Activated CD4-positive, alpha-beta T cell treated with anti-CD3 and anti-CD28 coated beads for 4 hours (primary cell): ENCODE measurements at places on chromosomes 7 and 10.

DNA sequence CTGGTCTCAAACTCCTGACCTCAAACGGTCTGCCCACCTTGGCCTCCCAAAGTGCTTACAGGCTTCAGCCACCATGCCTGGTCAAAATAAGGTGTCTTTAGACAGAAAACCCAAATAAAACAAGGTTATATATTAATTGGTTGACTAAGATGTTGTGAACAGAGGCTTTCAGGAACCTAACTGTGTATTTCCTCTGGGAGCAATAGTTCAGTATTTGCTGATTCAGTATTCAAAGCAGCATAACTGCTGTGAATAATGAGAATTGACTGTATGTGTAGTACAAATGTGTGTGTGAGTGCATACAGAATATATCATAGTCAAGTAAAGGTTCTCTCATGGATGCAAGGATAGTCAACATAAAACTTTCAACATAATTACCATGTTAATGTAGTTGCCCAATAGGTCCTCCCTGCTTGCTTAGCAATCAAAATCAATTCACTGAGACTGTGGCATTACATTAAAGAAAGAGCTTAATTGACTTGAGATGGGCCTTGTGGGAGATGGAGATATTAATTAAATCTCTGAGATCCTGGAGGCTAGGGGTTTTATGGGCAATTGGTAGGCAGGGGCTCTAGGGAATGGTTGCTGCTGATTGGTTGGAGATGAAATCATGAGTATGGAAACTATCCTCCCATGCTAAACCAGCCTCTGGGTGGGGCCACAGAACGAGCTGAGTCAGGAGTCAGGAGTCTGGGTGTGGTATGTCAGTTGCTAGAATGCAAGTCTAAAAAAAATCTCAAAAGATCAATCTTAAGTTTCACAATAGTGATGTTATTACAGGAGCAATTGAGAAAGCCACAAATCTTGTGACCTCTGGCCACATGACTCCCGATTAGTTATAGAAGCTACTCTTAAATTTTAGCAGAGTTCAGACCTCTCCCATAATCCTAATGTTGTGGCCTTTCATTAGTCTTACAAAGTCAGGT lies 162.7 kb downstream of the AKR1D1 start:
- no peak for DNase-seq

DNA sequence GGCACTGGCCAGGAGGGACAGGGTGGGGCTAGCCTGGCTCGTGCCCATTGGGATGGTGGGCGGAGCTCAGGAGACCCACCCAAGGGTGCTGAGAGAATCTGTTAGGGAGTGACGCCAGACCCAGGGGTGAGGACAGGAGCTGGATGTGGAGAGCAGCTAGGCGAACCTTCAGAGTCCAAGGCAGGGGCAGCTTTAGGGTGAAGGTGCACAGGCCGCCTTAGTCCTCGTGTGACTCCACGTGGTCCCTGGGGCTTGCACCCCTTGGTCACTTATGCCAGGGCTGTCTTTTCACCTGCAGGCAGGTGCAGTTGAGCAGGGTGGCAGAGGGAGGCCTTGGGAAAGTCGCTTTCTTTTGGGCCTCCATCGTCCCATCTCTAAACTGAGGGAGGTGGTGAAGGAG lies 4.3 kb downstream of the RAMP3 start:
- no peak for DNase-seq

- no peak for DNase-seq
Measured at GRCh38 chr10:55628260-55628701, 732.8 kb downstream of the ZWINT start.

DNA sequence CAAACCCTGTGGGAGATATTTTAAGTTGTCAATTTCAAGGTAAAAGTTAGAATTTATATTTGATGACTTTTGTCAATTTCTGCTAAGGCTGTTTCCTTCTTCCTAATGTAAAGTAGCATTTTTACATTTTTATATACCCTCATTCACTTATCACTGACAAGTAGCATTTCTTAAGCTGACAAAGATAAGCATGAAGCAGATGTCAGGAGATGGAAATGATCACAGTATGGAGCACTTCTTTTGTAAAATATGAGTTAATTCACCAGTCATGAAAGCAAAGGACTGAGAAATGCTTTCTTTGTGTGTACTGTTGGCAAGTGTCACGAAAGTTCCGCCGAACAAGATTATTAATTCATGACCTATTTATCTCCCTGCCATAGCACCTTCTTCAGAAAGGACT lies 503.9 kb downstream of the DNAJB9 start:
- DNase-seq = no peak

DNA sequence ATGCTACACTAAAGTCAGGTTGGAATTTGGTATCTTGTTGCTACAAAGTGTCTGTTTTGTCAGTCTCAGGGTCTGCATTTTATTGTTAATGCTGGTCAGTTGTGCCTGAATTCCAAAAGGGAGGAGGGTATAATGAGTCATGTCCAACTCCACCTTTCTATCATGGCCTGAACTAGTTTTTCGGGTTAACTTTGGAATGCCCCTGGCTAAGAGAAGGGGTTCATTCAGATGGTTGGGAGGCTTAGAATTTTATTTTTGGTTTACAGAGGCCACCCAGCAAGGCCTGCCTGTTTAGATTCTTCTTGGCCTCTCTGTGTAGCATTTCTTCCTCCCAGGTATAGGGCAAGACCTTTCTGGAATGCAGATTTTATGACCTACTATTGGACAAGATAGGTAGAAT lies 93.2 kb downstream of the SKIDA1 start:
- DNase-seq = no peak

DNA sequence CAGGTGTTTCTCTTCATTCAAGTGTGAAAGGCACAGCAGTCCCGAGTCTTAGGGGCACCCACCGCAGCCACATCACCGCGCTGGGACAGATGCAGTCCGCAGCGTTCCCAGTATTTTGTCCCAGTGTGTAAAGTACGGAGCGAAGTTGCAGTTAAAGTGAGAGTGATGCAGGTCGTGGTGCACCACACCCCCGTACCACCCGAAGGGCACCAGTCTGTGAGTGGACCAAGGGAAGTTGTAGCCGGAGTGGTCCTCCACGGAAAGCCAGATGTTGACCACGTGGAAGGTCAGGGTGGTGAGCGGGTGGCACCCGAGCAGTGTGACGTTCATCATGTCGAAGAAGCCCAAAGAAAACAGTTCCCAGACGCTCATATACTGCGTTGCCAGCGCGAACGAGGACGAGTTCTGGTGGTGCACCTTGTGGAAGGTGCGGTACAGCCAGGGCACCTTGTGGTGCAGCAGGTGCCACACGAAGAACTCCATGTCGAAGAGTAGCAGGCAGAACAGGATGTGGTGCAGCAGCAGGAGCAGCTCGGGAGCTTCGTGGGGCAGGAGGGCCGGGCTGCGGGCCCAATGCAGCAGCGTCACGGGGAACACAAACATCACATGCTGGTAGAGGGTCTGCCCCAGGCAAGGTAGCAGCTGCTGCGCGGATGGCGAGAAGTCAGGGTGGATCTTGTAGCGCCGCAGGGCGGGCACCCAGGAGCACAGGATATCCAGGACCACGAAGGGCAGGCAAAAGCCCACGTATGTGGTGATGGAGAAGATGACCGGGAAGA lies 526 bp downstream of the CH25H start:
- peak; percentile 34 for DNase-seq

DNA sequence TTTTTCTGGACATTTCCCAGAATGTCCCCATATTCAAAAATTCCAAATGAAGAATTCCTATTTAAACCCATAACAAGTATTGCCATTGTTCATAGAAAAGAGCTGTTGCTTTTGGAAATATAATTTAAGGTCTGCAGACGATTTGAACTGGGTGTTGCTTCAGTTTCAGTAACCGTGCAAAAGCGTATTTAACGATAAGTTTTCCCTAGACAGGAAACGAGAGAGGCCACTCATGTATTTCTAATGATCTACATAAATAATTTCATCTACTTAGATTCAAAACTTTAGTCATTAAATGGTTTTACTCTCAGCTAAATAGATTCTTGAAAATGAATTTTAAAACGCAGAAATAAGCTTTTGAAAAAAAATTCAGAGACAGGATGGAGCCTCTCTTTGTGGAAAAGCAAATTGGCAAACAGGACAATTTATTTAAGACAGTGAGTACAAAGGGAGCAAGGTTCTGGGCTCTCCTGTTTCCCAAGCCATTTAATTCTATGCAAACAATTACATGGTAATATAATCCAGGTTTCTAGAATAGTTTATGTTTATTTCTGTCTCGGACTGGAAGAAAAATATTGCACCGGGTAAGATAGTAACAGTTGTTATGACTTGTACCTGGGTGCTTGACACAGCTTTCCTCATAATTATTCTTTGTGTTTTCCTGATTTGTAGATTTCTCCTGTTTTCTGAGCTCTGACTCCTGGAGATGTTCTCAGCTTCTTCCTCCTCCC lies 263.0 kb downstream of the BAMBI start:
- no peak for DNase-seq

DNA sequence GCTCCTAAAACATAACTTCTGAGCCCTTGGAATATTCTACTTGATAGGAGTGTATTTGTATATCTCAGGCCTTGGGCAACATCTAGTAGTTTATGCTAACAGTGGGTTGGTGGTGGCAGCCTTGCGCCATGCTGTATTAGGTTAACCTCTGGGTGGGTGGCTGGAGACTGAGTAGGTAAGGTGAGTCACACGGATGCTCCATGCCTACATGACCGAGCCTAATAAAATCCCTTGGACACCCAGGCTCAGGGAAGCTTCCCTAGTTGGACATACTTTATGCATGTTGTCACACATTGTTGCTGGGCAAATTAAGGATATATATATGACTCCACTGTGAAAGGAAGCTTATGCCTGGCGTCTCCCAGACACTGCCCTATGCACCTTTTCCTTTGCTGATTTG lies 6.0 kb upstream of the DAGLB start:
- no peak for DNase-seq

DNA sequence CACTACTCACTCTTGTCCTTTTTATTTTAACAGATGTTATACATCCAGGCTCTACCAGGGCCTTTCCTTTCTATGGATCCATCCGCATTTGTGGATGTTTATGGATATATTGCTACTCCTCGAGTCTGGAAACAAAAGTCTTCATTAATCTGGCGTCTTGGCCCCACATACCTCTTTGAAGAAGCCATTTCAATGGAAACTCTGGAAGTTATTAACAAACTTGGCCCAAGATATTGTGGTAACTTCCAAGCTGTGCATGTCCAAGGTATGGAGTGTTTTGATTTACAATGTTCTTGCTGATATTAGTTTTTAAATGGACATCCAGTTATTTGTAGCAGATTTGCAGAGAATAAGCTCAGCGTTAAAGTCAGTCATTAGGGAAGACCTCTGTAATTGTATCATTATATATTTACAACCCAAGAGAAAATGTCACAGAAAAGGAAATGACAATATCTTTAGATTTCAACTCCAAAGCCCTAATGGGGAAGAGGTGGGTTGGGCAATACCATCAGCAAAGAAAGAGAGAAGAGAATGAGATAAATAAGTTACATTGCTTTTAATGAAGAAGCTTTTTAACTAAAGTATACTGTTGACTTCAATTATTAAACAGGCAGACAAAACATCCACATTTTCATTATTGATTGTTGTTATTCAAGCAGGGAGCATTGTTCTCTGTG lies 102.1 kb downstream of the WDFY4 start:
- no peak for DNase-seq

GRCh38 chr10:97279121-97279815 lies 13.2 kb downstream of the ARHGAP19 start:
- no peak for DNase-seq

DNA sequence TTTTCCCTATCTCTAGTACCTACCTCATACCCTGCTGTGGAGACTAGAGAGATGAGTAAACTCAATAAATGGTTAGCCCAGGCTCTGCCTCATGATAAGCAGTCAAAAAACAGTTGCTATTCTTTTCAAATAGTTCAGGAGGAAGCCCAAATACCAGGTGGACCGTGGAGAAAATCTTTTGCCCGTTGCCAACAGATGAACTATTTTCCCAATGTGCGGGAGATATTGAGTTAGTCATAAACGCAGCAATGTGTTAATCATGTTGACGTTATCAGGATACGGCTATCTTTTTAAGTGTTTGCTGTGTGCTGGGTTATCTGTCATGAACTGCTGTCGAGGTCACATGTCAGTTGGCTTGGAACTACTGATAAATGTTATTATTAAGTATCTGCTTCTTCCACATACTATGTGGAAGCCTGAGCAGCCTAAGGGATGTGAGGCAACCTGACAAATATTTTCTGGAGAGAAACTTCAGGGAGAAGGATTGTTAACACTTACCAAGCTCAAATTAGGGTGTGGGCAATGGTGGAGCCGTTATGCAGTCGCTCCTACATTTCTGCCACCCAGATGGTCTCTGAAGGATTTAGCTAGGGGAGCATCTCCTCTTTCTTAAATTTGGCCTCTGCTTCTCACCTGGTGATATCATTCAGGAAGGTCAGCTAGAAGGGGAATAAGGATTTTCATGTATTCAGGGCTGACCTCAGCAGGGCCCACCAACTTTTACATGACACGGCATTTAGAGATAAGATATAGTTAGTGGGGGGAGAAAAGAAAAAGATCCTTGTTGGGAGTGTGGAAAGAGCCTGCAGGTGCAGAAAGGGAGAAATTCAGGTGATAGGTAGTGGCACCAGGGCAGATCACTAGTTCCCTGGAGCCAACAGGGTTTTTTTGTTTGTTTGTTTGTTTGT lies 33.5 kb upstream of the SLC26A3 start:
- DNase-seq = no peak

GRCh38 chr7:21967598-21968003 lies 21.9 kb upstream of the CDCA7L start:
- no peak for DNase-seq

DNA sequence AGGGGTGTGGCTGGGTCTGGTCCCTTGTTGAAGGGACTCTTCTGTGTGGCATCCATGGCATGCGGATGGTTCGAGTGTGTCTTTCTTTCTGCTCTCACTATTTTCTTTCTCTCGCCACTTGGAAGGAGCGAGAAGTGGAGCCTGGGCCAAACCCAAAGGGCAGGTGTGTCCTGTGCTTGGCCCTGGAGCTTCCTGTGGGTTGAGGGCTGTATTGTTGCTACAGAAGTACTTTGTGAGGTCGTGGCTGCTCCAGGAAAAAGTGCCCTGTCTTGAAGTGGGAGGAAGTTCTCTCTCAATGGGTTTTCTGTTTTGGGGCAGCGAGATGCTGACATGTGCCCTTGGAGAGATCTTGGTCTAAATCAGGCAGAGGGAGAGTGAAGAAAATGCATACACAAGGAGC lies 72.0 kb downstream of the DOCK1 start:
- DNase-seq = no peak

DNA sequence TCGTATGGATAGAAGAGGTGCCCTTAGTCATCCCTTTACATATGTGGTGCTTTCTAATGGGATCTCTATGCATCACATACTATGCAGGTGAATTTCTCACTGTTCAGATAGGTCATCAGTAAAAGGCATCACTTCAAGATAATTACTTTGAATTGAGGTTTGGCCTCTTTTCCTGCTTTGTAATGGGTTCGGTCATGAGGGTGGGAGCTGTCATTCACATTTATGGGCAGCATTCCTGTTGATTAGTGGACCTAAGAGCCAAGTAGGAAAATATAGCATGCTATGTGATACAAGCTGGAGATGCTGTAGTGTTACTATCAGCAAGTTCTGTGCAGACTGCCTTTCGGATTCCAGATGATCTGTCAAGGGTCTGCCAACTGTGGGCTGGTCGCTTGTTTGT lies 156.3 kb downstream of the LCOR start:
- no peak for DNase-seq
